Activated T-helper 1 cell treated with anti-CD3 and anti-CD28 coated beads, Interleukin-12 subunit alpha, Interleukin-12 subunit beta, Interleukin-2, Interleukin-4 antibody, amounts not matched to agents 30 ng/mL and 10 ng/mL and 1 ng/mL, durations not matched to agents 14 hours and 24 hours and 36 hours (primary cell): ENCODE measurements at places on chromosomes 2 and 18. TPM values are rescaled to one million over a fixed set of nuclear protein-coding genes. Genes with fewer than 3 reads are reported as not detected.

Gene CMPK2
- 4.1 and 7.4 TPM in 2 replicates for total RNA-seq

Gene CRYGD
- not detected in 2 replicates for total RNA-seq

Gene RBM44
- total RNA-seq, result 0.49 and 1.1 TPM in 2 replicates

Gene MGAT4A
- 47.0 and 49.7 TPM in 2 replicates for total RNA-seq

- DNase-seq, result no peak
These were observed 23.8 kb downstream of the C1QL2 start for GRCh38 chr2:119134775-119135174.

GRCh38 chr2:136653861-136654260 lies 111.5 kb upstream of the THSD7B start:
- no peak for DNase-seq

DNA sequence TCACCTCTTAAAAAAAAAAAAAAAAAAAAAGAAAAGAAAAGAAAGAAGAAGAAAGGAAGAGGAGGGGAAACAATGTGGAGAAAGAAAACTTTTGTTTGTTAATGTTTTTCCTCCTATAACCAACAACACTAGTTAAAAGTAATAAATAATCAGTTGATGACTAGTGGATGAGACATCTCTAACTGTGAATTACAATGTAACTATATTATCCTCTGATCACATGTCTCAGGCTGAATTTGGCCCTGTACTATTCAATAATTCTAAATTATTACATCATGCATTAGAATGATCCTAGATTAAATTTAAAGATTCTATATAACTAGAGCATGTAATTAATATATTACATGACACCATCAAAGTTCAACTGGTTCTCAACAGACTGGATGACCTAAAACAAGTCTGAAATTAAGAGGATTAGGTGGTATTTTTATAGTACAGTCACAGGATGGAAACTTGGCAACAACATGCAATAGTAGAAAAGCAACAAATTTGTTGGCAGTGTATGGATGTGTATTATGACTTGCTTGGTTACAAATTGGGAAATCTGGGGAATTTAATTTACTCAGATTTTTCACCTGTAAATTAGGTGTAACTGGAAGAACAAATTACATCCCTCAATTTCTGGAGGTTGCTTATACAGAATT lies 269.3 kb upstream of the SETBP1 start:
- DNase-seq, result no peak

GRCh38 chr2:136801661-136802060 lies 36.3 kb downstream of the THSD7B start:
- DNase-seq, result no peak

DNA sequence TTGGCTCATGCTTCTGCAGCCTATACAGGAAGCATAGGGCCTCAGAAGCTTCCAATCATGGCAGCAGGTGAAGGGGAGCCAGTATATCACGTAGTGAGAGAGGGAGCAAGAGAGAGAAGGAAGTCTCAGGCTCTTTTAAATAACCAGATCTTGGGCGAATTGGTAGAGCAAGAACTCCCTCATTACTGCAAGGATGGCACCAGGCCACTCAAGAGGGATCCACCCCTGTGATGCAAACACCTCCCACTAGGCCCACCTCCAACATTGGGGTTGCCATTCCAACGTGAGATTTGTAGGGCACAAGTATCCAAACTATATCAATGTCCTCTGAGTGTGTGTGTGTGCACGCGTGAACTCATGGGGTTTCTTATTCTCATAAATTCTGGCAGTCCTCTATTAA lies 37.6 kb upstream of the RMP24 start:
- DNase-seq, result no peak

GRCh38 chr2:8548619-8549150 lies 133.2 kb upstream of the ID2 start:
- DNase-seq, result no peak

DNA sequence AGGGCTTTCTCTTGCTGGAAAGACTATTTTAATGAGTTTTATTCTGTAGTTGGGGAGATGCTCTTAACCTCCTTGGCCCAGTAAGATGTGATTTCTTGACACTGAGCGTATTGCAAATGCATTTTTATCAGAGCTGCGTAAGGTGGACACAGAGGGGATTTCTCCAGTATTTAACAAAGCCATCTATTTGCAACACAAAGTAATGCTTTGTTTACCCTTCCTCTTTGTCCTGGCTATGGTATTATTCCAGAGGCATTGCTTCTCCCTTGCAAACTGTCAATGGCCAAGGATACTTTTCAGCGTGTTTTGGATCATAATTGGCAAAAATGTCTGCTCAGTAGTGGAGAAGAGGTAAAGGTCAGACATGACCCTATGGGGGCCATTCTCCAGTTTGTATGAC lies 90.8 kb upstream of the PIK3C3 start:
- no peak for DNase-seq

GRCh38 chr18:76571689-76572088 lies 76.6 kb upstream of the ZNF516 start:
- no peak for DNase-seq

- DNase-seq, result no peak
These were observed 50.7 kb downstream of the METTL8 start for GRCh38 chr2:171383134-171383533.

DNA sequence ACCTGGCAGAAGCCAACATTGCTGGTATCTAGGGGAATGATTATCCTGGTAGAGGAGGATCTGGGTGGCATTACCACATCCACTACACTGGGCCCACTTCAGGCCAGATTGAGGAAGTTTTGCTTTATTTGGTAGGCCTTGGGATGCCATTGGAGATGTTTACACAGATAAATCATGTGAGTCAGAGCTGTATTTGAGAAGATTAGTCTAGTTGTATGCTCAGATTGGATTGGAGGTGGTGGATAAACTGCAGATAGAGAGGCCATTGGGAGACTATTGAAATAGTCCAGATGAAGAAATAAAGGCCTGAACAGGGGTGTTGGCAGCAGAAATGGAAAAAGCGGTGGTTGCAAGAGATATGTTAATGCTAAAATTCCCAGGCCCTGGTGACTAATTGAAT lies 81.5 kb downstream of the EFEMP1 start:
- DNase-seq, result no peak

- DNase-seq, result no peak
These were observed 183.1 kb upstream of the ARL4C start for GRCh38 chr2:234679741-234680687.

DNA sequence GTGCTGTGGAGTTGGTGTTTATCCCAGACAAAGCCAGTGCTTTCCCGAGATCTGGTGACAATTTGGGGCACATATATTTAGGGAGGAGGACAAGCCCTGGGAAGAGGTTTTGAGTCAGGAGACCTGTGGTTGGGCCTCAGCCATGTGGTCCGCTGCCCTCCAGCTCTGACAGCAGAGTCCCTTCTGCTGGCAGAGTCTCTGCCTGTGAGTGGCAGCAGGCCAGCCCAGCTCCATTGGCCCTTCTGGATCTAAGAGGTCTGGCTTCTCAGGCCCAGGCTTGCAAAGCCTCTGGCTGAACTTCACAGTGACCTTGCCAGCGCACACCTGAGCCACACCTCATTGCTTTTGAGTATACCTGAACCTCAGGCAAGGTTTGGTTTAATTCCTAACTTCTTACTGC lies 115.3 kb downstream of the BCL2L11 start:
- DNase-seq, result no peak

DNA sequence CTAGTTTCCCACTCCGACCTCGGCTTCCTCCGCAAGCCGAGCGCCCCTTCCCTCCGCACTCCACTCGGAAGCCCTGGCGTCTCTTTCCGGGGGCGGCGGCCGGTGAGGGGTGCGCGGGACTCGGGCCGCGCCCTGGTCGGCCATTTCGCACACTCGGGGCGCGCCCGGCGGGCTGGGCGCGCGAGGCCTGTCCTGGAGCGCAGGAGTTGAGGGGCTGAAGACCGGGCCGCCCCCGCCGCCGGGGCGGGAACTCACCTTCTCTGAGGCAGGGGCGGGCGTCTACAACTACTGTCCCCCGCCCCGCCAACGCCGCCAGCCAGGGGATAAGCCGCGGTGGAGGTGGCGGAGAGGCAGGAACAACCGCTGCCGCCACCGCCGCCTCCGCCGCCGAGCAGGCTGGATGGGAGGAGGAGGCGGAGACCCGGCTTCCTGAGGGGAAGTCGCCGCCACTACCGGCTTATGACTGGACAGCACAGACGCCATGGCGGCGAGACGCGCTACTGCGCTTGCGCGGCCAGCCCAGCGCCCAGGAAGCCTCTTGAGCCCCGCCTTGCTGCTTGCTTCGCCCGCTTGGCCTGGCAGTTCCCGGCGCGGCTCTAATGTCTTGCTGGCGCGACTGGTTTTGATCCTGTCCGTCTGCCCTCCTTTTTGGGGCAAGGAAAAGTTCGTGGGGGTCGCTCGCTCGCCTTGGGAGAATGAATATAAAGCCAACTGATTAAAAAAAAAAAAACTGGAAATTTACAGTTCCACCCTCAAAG lies at the start of gene KRCC1:
Gene KRCC1, minus strand, starts transcription at position 413 of the 758 bp plus-strand sequence. CDS start 27,220 bp downstream, outside the sequence.
- peak; percentile 95 for DNase-seq

DNA sequence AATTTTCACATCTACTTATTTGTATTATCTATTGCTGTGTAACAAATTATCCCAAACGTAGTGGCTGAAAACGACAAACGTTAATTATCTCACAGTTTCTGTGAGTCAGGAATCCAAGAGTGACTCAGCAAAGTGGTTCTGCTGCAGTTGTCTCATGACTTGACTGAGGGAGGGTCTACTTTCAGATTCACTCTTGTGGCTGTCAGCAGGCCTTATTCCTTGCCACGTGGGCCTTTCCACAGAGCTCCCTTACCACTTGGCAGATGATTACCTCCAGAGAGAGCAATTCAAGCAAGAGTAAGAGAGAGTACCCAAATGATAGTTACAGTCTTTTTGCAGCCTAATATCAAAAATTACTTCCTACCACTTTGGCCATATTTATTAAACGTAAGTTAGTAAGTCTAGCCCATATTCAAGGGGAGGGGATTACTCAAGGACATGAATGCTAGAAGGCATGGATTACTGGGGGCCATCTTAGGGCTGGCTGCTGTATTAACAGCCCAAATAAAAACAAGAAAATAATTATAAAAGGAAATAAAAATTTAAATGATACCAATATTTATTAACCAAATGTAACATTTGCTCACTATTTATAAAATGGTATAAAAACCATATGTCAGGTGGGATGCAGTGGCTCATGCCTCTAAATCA lies 48.7 kb upstream of the NBEAL1 start:
- peak; percentile 26 for DNase-seq

GRCh38 chr2:64700133-64700809 lies 46.6 kb upstream of the SERTAD2 start:
- no peak for DNase-seq

DNA sequence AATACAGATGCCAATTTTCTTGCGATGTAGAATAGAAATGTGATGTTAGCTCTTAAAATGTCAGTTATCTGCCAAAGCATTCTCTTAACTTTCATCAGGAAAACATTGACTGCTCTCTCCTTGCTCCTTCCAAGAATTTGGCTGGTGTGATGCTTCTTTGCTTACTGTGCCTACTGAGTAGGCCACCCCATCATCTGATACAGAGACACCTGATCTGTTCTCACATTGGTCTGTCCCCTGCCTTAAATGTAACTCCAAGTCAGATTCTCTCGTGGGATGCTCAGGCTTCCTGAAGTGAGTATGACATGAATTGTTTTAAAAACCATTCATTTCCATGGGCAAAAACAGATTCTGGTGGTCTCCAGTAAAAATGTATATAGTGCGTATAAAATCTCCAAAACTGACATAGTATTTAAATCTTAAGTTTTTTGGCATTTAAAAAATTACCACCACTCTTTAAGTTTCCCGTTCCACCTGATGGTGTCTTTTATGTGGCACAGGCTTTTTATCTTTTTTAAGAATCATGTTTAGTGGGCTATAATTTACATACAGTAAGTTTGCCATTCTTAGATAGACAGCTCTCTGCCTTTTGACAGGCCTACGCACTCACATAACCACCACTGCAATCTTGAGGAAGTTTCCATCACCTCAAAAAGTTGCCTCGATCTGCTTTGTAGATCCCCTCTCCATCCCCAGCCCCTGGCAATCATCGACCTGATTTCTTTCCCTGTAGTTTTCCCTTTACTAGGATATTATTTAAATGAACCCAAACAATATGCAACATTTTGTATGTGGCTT lies 36.6 kb downstream of the UBE2F start:
- DNase-seq, result no peak

- DNase-seq, result no peak
These were observed 82.8 kb upstream of the RPL31 start for GRCh38 chr2:100919316-100919715.

DNA sequence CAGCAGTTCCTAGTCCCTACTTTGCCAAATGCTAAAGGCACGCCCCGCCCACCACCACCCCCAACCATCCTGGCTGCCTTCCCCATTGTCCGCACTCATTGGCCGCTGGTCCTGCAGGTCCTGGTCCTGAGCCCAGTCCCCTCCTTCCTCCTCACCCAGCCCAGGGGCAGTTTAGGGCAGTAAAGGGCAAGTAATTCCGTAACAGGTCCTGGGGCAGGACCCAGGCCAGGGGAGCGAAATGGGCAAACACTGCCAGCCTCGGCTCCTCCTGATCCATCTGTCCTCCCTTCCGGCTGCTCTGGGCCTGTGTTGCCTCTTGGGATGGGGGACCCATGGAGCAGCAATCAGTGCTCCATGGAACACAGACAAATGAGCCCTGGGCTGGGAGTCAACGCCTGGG lies 6.1 kb downstream of the ADCY3 start:
- no peak for DNase-seq

DNA sequence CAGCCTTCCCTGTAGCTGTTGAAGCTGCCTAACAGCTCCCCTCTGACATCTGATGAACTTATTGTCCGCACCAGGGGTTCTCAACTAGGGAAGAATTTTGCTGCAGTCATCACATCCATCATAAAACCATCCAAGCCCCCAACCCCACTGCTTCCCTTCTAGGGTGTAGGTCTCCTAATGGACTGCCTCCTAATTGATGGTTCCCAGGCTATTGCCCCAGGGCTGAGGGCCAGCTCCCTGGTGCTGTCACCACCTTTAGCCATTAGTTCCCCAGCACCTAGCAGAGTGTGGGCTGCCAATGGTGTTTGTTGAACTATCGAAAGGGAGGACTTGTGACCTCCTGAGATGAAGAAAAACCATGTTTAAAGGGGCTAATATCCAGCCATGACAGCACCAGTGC lies 125.9 kb downstream of the NCKAP5 start:
- DNase-seq, result no peak

- DNase-seq, result no peak
These were observed at the start of gene RAPGEF4 for GRCh38 chr2:172735582-172736423. Gene RAPGEF4 (plus strand): TSS chr2:172735845. CDS start chr2:172735984, 139 bp downstream.

DNA sequence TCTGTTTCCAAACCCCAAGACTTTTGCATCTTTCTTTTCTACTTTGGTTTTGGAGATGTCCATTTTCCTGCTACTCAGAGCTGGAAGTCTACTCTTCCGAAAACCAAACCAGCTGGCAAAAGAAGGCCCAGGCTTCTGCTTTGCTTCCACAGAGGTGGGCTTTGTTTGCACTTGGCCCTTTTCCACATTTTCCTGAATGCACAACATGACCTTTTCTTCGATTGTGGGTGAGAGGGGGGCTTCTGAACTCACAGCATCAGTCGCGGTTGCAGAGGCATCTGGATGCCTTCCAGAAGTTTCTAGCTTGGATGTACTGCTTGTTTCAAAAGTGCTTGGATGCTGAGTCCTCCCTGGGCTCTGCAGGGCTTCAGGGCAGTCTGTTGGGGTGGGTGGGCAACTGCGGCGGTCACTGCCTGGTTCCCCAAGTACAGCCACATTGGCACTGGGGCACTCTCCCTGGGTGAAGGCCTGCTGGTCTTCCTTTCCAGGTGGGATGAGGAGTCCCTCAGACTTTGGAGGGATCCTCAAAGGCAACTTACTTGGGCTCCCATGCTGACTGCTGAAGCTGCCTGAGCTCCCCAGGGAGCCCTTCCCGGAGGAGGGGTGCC lies 112.3 kb upstream of the LYPD1 start:
- DNase-seq, result no peak

GRCh38 chr2:7972670-7973069 lies 709.2 kb upstream of the ID2 start:
- no peak for DNase-seq

- DNase-seq, result no peak
These were observed 174.6 kb downstream of the HAUS1 start for GRCh38 chr18:46278481-46279465.

- DNase-seq, result no peak
These were observed at the start of gene CHRNA1 for GRCh38 chr2:174764280-174765255. Gene CHRNA1 (minus strand): TSS chr2:174764472. CDS start chr2:174764394, 78 bp downstream.
